Breast epithelium (tissue), 4 donors: ENCODE measurements at places on chromosomes 13 and 19.

DNA sequence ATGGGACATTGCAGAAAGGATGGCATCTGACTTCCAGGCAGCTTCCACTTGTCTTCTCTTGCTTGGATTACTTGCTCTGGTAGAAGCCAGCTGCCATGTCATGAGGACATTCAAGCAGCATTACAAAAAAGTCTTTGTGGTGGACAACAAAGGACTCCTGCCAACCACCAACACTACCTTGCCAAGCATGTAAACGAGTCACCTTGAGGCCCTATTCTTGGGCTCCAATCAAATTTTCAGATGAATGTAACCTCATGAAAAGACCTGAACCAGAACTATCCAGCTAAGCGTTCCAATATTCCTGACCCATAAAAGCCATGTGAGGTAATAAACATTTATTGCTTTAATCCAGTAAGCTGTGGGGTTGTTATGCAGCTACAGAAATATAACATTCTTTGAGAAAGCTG, 12.5 kb downstream of the PROSER1 start:
- DNase-seq = no peak
- no peak overlapping the region for H3K4me3 ChIP-seq
- no peaks in the 10 kb centered on the region for H3K4me1 ChIP-seq
- no peaks in the 10 kb centered on the region for H3K36me3 ChIP-seq
- no peaks in the 10 kb centered on the region for H3K27me3 ChIP-seq

GRCh38 chr13:52744842-52745375, 5.3 kb upstream of the CNMD start:
- no peak overlapping the region for H3K27ac ChIP-seq
- H3K36me3 ChIP-seq = no peaks in the 10 kb centered on the region
- DNase-seq = no peak
- H3K4me3 ChIP-seq = no peak overlapping the region

- no peaks in the 10 kb centered on the region for H3K27me3 ChIP-seq
- no peak for DNase-seq
- H3K36me3 ChIP-seq = no peaks in the 10 kb centered on the region
- H3K27ac ChIP-seq = no peak overlapping the region
- no peaks in the 10 kb centered on the region for H3K4me1 ChIP-seq
Observed at GRCh38 chr19:20151617-20152145, 15.3 kb upstream of the ZNF486 start.

DNA sequence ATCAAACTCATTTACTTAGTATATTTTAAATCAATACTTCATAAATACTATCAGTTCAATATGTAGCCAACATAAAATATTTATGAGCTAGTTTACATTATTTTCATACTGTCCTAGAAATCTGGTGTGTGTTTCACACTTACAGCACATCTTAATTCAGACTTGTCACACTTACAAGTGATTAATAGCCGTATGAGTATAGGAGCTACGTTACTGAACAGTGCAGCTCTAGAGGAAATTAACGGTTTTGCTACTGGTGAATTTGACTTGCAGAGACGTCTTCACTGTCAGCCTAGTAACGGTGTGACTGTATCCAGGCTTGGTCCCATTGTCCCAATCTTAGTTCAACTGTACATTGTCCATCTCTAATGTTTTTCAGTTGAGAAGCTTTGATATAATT, 33.7 kb upstream of the POSTN start:
- H3K36me3 ChIP-seq = no peaks in the 10 kb centered on the region
- H3K4me1 ChIP-seq = no peaks in the 10 kb centered on the region
- no peaks in the 10 kb centered on the region for H3K27me3 ChIP-seq
- no peak for DNase-seq
- H3K4me3 ChIP-seq = no peak overlapping the region

DNA sequence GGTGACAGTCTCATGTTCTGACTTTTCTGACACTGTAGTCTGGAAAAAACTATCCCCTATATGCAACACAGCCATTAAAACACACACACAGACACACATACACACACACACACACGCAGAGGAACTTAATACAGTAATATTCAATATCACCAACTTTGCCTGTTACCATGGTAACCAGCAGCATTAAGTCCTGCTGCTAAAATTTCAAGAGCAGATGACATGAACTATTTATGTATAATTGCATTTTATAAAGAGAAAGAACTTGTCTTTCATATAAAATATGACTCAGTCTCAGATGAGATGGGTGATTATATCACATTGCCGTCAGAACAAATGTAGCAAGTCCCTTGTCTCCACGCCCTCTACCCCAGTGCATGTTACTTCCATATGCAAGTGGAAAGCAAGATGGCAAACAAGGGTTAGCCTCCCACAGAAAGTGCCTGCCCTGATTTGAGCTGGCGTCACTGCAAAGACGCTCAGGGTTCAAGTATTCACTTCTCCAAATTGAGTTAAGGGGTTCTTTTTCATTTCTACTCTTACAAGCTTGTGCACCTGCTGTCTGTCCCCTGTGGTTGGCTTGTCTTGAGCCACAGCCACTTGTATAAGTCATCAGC, 576.8 kb downstream of the UQCRFS1 start:
- no peak overlapping the region for H3K4me3 ChIP-seq
- H3K4me1 ChIP-seq = no peaks in the 10 kb centered on the region
- no peaks in the 10 kb centered on the region for H3K27me3 ChIP-seq

DNA sequence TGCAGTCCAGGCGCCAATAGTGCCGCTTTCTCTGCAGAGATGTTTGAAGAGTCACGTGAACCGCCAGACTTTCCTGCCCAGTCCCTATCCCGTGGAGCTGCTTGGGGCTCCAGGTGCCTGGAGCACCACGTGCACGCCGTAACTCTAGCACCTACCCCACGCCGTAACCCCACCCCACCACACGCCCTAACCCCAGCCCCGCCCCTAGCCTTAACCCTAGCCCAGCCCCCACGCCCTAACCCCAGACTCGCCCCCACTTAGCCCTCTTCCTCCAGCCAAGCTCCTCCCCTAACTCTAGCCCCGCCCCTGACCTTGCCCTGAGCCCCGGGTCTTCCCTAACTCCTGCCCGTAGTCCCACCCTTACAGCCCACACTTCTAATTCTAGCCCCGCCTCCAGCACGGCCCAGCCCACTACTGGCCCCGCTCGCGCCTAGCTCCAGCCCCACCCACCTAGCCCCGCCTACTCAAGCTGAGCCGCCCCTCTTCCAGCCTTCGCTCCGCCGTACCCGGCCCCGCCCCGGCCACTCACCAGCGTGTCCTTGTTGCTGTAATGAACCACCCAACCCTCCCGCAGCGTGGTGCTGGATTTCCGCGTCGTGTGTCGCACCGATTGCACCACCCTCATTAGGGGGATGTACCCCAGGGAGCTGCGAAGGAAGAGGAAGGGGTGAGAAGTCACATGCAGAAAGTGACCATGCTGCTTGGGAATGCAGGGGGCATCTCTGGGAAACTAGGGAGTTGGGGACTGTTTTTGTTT, 19.5 kb downstream of the PRKD2 start:
- H3K4me3 ChIP-seq = peak overlapping the region; percentile 10
- no peak overlapping the region for H3K27ac ChIP-seq
- no peaks in the 10 kb centered on the region for H3K4me1 ChIP-seq
- DNase-seq = no peak

- H3K36me3 ChIP-seq = no peaks in the 10 kb centered on the region
- H3K27ac ChIP-seq = peak overlapping the region; percentile 84
- DNase-seq = no peak
- no peak overlapping the region for H3K4me3 ChIP-seq
- H3K27me3 ChIP-seq = no peaks in the 10 kb centered on the region
- peaks cover 36% of the 10 kb centered on the region for H3K4me1 ChIP-seq
Observed at GRCh38 chr13:98173431-98174152, 3.5 kb downstream of the RNF113B start.

GRCh38 chr13:46119883-46120614, 15.2 kb upstream of the CPB2 start:
- H3K27ac ChIP-seq = peak overlapping the region; percentile 55
- H3K27me3 ChIP-seq = no peaks in the 10 kb centered on the region
- no peaks in the 10 kb centered on the region for H3K4me1 ChIP-seq
- no peaks in the 10 kb centered on the region for H3K36me3 ChIP-seq
- DNase-seq = no peak

DNA sequence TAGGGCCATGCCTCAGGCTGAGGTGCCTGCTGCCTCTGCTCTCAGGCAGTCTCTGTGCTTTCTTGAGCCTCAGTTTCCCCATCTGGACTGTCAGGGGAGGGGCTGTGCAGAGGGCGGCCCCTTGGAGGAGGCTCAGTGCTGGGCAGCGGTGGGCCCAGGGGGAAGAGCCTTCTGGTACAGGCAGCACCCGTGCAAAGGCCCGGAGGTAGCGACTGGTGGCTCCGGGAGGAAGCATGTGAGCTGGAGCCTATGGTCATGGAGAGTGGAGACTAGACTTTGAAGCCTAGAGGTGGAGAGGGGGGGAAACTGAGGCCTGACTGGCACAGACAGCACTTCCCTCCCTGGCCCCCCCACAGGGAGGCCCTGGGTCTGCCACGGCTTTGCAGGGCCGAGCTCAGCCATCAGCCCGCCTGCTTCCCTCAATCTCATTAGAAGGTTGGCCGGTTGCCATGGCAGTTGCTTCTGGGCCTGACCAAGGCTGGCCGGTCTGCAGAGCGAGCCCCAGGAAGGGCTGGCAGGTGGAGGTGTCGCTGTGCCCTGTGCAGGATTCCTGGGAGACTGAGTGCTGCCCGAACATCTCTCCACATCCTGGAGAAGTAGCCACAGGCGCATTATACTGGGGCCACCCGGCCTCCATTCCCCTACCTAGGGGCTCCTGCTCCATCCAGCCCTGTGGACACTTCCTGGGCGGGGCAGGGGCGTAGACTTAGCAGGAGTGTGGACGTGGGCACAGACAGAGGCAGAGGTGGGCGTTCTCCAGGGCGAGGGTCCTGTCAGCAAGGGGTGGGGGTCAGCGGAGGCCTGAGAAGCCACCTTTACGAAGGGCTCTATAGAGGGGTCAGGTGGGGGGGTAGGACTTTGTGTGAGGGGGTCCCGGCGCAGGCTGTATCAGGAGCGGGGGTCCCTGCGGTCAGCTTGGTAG, 53.2 kb downstream of the CRTC1 start:
- H3K36me3 ChIP-seq = no peaks in the 10 kb centered on the region
- H3K4me3 ChIP-seq = no peak overlapping the region
- peak; percentile 70 for DNase-seq
- no peak overlapping the region for H3K27ac ChIP-seq

DNA sequence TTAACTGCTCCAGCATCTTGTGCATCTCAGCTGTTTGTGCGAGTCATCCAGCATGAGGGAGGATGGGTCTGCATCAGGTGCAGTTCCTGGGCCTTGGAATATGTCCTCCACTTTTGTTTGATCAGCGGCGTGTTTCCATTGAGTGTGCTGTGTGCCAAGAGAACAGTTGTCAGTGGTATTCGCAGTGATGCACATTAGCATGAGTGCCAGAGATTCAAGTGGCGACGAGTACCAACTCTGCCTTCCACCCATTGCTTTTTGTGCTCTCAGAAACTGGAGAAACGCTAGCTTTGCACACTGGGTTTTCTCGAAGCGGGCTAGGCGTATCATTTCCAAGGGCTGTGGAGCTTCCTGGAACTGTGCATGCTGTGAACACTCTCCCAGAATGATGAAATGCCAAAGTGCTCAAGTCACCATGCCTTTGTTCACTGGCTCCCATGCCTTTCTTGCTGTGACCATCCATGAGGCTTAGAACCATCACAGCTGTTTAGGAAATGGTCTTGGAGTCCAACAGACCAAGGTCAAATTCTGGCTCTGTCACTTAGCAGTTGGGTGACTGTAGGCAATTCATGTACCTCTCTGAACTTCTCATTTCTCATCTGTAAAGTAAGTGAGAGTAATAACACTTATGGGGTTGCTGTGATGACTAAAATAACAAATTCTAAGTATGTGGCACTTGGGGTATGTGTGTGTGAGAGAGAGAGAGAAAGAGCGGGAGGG, 18.4 kb downstream of the LRCH1 start:
- no peak overlapping the region for H3K4me3 ChIP-seq
- no peaks in the 10 kb centered on the region for H3K36me3 ChIP-seq
- H3K27ac ChIP-seq = no peak overlapping the region
- no peak for DNase-seq

DNA sequence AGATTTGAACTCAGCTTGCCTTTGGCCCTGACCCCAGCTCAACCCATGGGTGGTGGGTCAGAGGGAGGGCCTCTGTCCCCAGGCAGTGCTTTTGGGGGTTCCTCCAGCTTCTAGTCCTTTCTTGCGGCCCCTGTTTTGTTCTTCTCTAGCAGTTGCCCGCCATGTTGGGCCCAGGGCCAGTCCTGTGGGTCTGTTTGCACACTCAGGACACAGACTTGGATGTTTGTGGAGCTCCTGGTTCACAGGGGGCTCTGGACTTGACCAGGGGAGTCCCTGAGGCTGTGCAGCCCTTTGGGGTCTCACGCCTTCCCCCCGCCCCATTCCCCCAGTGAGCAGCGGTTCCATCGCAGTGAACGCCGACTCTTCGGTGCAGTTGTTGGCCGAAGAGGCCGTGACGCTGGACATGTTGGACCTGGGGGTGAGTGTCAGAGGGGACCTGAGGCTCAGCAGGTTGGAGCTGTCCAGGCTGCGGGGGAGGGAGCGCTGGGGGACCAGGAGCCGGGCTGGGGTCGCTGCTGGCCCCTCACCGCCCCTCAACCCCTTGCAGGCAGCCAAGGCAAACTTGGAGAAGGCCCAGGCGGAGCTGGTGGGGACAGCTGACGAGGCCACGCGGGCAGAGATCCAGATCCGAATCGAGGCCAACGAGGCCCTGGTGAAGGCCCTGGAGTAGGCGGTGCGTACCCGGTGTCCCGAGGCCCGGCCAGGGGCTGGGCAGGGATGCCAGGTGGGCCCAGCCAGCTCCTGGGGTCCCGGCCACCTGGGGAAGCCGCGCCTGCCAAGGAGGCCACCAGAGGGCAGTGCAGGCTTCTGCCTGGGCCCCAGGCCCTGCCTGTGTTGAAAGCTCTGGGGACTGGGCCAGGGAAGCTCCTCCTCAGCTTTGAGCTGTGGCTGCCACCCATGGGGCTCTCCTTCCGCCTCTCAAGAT, 2.5 kb downstream of the ATP5F1D start:
- H3K4me1 ChIP-seq = peaks cover 54% of the 10 kb centered on the region
- H3K4me3 ChIP-seq = peak overlapping the region; percentile 22
- no peaks in the 10 kb centered on the region for H3K36me3 ChIP-seq
- H3K27me3 ChIP-seq = no peaks in the 10 kb centered on the region
- peak overlapping the region; percentile 99 for H3K27ac ChIP-seq

DNA sequence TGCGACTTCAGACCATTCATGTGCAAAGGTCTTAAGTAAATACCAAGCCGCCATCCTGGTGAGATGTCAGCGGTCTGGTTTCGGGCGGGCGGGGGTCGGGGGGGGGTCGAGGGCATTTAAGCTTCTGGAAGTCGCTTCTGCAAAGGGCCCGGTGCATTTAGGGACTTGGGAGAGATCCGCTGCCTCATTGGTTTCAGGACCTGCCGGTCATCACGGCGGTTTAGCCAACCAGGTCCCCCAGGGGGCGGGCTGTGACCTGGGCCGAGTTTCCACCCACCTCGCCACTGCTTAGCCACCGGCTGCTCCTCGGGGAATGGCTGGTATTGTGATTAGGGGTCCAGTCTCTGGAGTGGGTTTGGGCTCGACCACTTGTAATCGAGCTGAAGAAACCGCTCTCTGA, 7.8 kb downstream of the ANKLE1 start:
- no peaks in the 10 kb centered on the region for H3K36me3 ChIP-seq
- no peak for DNase-seq
- no peak overlapping the region for H3K4me3 ChIP-seq
- no peaks in the 10 kb centered on the region for H3K27me3 ChIP-seq
